Activated CD8-positive, alpha-beta memory T cell treated with anti-CD3 and anti-CD28 coated beads for 24 hours (primary cell): ENCODE measurements at places on chromosomes 2 and 18.

- no peak for DNase-seq
Measured at GRCh38 chr18:44548291-44549221, 132.1 kb upstream of the SETBP1 start.

DNA sequence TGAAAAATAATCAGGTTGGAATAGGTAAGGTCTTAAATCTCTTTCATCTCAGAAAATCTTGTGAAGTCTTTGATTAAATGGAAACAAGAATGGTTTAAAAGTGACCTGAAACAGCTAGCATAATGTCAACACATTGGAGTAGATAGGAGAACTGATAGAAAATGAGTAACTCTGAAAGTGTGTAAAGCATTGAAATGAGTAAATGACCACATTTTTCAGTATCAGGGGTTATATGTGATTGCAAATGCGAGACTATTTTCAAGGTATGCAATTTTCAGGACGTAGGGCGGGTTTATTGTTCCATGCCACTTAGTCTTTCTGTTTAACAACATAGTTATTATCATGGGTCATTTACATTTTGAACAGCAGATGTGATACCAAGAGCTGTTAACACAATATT is 1383.2 kb downstream of the LRP1B start:
- DNase-seq: no peak

DNA sequence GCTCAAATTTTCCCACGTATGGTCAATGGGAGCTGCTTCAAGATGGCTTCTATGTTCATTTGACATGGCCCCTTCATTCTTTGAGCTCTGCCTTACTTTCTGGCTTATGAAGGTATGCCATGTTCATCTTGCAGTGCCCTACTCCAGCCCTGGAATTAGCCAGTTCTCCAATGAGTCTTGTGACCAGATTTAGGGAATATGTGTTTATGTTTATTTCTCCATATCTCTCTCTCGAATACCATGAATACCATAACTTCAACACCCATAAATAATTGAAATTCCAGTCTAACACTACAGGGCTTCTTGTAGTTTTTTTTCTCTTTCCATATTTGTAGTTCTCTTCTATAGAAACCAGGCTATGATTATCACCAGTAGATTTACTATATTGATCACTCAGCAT is 39.7 kb downstream of the EPB41L5 start:
- no peak for DNase-seq

DNA sequence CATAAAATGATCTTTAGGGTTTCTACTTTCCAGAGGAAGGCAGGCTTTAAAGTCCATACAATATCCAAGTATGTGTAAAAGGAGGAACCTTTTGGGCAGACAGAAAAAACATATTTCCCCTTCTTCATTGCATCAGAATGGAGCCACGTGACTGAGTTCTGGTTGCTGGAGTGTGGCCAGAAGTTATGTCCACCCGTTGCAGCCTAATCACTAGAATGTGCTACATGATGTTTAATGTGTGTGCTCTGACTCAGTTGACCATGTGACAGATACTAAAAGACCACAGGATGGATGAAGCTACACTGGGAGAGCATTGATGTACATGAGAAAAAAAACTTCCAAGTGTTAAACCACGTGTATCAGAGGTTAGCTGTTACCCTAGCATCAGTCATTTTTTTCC is 460.9 kb downstream of the RIT2 start:
- no peak for DNase-seq

DNA sequence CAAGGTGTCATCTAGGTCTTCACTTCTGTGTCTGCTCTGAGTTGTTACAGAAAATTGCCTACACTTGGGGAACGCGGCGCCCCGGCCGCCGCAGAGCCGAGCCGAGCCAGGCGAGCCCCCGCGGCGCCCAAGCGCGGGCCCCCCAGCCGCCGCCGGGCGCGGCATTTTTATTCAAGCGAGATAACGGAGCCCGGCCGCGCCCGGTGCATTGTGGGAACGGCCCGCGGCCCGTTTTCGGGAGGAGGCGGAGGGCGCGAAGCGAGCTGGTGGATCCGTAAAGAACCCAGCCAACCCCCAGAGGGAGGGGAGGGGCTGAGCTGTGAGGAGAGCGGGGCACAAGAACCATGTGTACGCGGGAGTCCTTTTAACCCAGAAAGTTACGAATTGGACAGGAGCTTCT is 191.8 kb downstream of the FTCDNL1 start:
- DNase-seq: no peak

DNA sequence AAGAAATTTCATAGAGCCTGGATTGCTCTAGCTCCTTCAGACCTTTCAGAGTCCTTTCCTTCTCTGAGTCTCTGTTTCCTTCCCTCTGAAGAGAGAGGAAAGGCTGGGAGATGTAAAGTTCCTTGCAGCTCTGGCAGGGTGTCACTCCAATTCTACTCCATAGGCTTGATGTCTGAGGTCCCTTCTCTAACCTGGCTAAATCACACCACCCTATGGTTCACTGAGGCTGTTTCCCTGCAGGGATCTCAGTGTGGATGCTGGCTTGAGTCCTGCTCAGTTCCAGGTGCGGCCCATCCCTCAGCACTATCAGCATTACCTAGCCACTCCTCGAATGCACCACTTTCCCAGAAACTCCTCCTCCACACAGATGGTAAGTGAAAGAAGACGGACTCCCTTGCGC is 209.7 kb downstream of the LOXHD1 start:
- no peak for DNase-seq

GRCh38 chr2:232873909-232874641 is 4.0 kb downstream of the SNORC start:
- DNase-seq: no peak

DNA sequence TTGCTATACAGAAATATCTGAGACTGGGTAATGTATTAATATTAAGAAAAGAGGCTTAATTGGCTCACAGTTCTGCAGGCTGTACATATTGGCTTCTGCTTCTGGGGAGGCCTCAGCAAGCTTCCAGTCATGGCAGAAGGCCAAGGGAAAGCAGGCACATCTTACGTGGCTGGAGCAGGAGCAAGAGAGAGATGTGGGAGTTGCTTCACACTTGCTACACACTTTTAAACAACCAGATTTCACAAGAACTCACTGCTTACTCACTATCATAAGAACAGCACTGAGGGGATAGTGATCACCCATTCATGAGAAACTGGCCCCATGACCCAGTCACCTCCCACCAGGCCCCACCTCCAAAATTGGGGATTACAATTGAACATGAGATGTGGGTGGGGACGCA is 50.6 kb downstream of the MAPRE2 start:
- no peak for DNase-seq

DNA sequence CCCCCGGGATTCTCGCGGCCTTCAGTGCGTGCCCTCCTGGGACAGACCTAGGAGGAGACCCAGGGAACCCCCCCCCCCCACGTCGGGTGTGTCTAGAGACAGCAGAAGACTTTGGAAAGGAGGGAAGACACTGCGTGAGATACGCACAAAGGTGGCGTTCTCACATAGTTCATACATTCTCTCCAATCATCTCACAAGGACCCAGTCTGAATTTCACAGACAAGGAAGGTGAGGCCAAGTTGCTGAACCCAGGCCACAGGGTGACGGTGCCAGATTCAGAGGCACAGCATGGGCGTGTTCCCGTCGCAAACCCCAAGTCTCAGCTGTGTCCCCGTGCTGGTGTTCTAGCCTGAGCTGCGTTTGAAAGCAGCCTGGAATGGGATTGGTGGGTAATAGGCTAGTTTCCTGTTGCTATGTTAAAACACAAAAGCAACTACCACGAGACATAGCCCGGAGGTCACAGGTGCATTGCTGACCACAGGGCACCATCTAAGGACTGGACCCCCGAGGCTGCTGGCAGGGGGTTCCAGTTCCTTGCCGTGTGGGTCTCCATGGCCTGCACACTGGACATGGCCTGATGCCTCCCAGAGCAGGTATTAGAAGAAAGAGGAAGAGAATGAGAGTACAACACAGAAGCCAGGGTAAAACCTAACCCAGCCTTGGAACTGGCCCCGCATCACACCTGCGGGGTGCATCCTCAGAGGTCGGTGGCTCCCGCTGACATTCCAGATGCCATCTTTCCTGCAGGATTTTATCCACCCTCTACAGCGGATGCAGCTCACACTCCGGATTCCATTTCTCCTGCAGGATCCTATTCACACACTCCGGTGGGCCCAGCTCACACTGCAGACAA is 1.1 kb upstream of the PXDN start:
- peak; percentile 57 for DNase-seq

GRCh38 chr2:169006665-169007064 is 24.5 kb downstream of the ABCB11 start:
- DNase-seq: no peak

DNA sequence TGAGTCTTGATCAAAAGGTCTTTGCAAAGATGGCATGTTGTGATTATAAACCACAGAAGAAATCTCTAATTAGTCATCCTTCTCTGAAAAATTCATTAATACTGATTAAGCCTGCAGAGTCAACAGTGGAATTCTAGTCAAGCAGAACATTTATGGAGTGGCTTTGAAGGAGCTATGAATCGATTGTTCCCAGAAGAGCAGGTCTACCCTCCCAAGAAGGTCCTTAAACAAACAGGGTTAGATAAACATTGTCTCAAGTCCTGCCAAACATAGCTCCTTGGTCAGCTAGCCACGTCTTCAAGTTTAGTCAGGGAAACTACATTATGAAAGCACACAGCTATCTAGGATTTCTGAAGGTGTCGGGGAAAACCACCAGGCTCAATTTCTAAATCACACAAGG is 88.9 kb downstream of the ITGA4 start:
- no peak for DNase-seq

DNA sequence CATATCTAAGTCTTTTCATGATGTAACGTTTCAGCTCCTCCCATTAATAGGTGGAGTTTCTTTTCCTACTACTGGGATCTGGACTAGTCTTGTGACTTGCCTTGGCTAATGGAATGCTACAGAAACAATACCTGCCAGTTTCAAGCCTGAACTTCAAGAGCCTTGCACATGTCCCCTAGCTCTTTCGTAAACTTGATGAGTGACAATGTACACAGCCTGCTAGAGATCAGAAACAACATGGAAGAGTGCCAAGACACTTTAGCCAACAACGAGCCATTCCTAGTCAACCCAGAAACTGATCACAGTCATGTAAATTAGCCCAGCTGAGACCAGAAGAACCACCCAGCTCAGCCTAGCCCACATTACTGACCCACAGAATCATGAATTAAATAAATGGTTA is 24.8 kb upstream of the STK39 start:
- no peak for DNase-seq

GRCh38 chr2:3210257-3210656 is 167.4 kb downstream of the EIPR1 start:
- DNase-seq: peak; percentile 33

DNA sequence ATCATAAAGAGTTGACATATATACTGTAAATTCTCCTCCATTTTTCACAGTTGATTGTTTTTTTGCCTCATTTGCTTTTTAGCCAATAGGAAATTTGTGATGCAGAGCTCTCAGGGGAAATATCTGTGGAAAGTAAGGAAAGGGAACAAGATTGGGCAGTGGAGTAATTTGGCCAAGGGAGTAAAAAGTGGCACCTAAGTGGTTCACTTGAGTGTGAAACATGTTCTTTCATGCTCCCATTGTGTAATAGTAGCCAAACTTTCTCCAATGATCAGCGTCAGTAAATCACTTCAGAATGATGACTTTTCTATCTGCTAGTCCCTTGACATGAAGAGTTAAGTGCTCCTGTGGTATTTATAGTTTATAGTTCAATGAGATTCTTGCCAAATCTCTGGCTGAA is 141.9 kb upstream of the KCNJ3 start:
- DNase-seq: no peak

DNA sequence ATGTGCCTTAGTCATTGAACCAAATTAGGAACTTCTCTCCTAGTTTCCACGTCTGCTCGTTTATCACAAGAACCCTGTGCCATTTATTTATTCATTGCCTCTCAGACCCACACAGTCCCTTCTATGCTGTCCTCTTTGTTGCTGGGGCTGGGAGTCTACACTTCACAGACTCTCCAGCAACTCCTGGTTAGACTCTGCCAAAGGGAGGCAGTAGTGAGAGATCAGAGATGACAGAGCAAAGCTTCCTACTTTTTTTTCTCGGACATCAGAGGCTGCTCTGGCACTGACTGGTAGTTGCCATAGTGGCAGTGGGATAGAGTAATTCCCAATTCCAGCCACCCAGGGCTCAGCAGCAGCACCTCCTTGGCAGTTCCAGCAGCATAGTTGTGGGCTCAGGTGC is 277.5 kb downstream of the BCL11A start:
- no peak for DNase-seq

DNA sequence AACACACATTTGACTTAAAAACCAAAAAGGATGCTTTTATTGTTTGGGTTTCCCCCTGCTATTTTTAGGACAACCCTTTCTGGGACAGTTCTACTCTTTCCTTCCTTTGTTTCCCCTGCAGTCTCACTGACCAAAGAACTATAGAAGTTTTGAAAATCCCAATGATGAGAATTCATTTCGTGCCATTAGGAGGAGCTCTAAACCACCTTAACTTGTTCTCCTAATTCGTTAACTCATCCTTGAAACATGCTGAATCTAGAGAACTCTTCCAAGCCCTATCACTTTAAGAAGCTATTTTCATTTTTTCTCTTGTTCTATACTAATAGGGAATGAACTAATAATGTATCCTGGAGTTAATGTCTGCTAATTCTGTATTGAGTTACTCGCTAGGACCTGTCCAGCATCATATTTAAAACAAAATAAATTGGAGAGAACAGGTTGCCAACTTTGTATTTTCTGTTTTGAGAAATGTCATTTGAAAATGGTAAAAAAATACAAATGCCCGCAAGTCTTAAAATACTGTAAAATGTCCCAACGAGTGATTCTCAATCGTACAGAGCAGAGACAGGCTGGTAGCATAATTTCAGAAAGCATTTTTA is 62.9 kb downstream of the AFTPH start:
- no peak for DNase-seq

GRCh38 chr2:138209009-138209408 is 244.7 kb downstream of the HNMT start:
- no peak for DNase-seq

DNA sequence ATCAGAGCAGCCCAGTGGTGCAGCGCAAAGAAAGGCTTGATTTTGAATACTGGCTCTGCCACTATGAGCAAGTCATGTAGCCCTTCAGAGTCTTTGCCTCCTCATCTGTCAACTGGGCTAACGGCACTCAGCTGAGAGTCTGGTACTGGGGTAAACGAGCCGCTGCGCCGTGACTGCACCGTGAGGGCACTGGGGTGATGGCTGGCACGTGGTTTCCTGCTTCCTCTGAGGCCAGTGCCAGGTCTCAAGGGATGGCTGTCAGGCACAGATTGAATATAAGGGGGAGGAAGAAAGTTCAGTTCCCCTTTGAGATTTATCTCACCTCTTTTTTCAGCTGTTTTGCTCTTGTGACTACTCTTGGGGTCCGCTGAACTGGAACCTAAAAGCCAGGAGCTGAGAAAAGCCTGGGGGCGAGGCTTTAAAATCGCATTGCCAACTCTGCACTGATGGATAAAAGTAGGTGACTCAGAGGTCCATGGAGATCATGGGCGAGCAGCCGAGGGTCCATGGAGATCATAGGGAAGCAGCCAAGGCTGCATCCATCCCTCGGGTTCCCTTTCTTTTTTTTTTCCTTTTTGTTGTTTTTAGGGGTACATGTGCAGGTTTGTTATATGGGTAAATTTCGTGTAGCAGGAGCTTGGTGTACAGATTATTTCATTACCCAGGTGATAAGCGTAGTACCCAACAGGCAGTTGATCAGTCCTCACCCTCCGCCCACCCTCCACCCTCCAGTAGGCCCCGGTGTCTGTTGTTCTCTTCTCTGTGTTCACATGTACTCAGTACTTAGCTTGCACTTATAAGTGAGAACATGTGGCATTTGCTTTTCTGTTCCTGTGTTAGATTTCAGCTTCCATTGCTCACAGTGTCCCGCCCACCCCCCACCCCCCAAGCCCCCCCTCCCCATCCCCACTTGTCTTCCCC is 114.3 kb downstream of the SPP2 start:
- DNase-seq: peak; percentile 71
